ENCODE measurements at places on chromosomes 13 and 19.

GRCh38 chr19:42053037-42053935, 16.7 kb downstream of the GRIK5 start:
- no peak for DNase-seq

DNA sequence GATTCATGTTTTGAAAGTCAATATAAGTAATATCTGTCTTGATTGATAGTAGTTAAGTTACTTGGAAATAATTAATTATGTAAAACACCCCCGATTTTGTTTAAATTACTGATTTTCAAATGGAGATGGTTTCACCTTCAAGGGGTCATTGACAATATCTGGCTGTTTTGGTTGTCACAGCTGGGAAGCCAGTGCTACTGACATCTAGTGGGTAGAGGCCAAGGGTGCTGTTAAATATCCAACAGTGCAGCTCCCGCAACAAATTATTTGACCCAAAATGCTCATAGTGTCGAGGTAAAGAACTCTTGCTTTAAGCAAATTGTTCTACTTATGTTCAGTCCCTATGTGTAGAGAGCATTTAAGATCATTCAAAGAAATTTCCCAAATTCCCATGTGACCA, 50.6 kb upstream of the PCDH20 start:
- no peak for DNase-seq

GRCh38 chr13:63948045-63948444, 2532.4 kb upstream of the PCDH20 start:
- DNase-seq, result peak; percentile 41

GRCh38 chr13:112895521-112896465, 73.2 kb upstream of the MCF2L start:
- DNase-seq, result no peak

GRCh38 chr13:46575818-46576221, 22.9 kb downstream of the LRCH1 start:
- peak; percentile 89 for DNase-seq

GRCh38 chr13:40221460-40222201, 444.8 kb downstream of the FOXO1 start:
- no peak for DNase-seq

DNA sequence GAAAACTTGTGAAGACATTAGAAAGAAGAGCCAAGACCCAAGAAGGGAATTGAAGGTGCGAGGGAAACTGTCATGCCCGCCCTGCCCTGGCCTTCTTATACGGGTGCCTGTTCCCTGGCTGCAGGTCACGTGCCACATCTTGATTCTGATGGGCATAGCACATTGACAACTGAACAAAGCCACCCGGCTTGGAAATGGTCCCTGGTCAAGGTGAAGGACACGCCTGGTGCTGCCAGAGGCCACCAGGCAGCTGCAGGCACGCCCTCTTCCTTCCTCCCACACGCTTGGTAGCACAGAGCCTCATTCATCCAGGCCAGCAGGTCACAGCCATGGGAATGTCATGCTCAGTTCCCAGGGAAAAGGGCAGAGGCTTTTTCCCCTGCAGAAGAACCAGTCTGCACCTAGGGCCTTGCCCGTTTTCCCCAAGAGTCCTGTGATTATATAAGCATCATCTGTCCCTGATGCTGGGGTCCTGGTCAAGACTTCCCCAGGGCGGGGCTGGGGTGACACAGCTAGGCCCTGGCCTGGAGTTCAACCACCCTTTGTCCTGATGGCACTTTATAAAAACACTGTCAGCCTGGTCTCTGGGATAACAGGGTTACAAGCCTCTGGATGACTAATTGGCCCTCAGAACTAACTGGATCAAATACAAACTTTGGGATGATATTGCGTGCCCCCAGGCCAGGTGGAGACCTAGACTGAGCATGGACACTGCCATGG, 56.0 kb downstream of the CDADC1 start:
- no peak for DNase-seq

GRCh38 chr19:24002256-24002945, 84.6 kb upstream of the ZNF254 start:
- DNase-seq, result no peak

DNA sequence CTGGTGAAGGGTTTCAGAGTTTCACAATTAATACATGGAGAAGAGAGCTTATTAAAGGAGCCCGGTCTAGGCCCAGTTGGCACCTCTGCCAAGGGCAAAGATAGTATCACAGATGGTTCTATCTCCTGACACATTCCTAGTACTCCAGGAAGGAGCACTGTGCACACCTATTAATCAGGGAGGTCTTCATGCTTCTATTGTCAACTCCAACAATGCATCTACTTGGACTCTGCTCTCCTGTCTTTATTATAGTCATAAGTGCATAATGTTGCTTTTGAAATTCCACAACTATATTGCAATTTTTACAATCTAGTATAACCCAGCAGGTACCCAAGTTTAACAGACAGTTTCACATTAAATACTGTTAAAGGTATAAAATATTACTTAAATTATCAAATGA, 174.5 kb upstream of the TSC22D1 start:
- DNase-seq, result no peak

DNA sequence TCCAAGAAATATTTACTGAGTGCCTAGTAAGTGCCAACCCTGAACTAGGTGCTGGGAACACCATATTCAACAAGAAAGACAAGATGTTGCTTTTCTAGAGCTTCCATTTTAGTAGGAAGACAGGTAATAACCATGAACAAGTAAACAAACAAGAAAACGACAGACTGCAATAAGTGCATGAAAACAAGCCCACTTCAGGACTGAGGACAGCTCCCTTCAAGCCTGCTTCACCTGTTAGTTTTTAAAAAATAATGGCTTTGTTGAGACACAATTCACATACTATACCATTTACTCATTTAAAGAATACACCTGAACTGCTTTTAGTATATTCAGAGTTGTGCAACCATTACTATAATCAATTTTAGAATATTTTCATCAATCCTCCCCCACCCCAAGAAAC, 30.4 kb downstream of the CYP4F22 start:
- peak; percentile 4 for DNase-seq

DNA sequence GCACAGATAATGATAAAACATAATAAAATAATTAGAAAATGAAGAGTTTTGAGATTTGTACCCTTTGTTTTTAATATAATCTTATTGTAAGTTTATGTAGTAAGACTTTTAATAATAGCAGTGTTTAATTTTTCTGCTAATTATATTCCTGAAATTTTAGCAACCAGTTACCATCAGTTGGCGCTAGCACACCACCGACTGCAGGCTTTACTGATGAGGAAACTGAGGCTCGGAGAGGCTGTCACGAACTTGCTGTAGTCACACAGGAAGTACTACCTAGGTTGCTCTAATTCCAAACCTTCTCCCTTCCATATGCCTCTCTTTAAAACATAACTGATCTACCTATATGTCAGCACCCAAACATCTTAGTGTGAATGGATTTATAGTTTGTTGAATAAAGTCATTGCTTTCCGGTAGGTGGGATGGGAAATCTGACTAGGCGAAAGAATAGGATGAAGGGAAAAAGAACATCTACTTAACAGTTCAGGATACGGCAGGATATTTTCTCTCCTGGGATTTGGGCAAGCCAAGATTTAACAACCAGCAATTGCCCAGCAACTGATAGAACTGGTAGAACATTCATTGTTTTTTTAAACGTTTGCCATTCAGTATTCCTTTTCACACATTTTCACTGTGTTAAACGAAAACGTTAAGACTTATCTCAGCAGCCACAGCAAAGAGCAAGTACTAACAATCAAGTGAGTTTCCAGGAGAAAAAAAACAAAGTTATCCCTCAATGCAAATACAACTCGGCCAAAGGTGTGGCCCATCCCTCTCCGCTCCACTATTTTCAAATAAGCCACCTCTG, 822 bp upstream of the RFXAP start:
- no peak for DNase-seq

GRCh38 chr13:49643035-49643646, 14.8 kb downstream of the ARL11 start:
- DNase-seq, result no peak

DNA sequence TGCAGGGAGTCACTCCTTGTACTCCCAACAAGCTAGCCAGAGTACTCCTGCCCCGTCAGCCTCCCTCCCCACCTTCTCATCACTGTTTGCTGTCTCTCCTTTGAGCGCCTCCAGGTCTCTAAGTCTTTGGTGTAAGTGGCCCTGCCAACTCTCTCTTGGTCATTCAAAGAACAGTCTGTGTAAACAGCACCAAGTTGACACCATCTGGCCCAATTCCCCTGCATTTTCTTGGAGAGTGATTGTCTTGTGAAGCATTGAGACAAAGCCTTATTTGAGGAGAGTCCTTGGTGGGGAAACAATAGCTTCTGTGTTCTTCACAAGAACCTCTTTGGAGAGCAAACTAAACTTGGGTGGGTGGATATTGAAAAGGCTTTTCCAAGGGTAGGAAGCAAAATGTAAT, 114.6 kb upstream of the RNF113B start:
- DNase-seq, result no peak

Data from IMR-90 (cell line).